ENCODE measurements at places on chromosomes 11 and 22. TPM values are rescaled to one million over a fixed set of nuclear protein-coding genes. Genes with fewer than 3 reads are reported as not detected.

The UPK2 gene
- total RNA-seq = 0.34 TPM

The ROBO4 gene
- total RNA-seq = not detected

The OR6A2 gene
- total RNA-seq = 2.2 TPM

DNA sequence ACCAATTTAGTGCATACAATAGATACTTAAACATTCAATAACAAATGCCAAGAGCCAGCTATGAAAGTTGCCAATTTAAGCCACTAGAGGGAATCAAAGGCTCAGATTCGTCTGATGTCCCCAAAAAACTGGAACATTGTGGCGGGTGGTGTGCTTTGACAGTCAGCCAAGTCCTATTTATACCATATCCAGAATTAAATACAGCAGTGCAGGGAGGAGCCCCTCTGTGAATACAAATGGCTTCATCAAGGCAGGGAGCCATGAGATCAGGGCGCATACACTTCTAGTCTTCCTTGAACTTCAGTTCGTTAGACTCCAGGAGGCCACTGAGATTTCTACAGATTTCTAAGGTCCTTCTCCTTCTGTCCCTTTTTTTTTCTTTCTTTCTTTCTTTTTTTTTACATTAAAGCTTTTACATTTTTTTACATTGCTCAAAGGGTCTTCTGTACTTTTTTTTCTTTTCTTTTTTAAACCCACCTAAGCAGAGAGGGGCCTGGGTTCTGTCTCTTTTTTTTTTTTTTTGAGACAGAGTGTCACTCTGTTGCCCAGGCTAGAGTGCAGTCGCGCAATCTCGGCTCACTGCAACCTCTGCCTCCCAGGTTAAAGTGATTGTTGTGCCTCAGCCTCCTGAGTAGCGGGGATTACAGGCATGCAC is 41.5 kb upstream of the HSPA8 start:
- DNase-seq = peak; percentile 51

GRCh38 chr11:9760193-9760575 is 96.3 kb downstream of the SWAP70 start:
- no peak for DNase-seq

- DNase-seq = no peak
Observed at GRCh38 chr22:21108379-21109115, 62.8 kb downstream of the LRRC74B start.

The TMPRSS5 gene
- 0.33 TPM for total RNA-seq

The GAB4 gene
- not detected for total RNA-seq

- no peak for DNase-seq
Observed at GRCh38 chr22:42376711-42377554, 55.3 kb downstream of the NFAM1 start.

The NLRP14 gene
- total RNA-seq = 6.4 TPM

DNA sequence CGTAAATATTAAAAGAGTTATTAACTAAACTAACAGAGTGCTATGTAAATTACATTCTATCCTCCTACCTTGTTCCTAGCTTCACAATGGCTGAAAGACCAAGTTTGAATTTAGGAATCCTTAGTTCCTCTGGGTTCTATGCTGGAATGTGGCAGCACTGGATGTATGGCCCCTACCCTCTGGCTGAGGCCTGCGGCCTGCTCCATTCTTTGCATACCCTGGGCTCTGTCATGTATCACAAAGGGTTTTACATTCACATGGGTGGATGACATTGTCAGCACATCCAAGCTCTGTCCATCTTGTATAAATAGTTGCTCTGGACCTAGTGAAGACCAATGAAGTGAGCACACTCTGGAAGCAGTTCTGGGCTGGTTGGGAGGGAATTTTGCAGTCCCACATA is 54.5 kb downstream of the AASDHPPT start:
- no peak for DNase-seq

- no peak for DNase-seq
Observed at GRCh38 chr11:22415476-22415875, 77.3 kb downstream of the SLC17A6 start.

GRCh38 chr11:82854242-82854641 is 46.0 kb downstream of the PRCP start:
- no peak for DNase-seq

- DNase-seq = no peak
Observed at GRCh38 chr11:27280140-27280539, 82.9 kb downstream of the CCDC34 start.

The RELT gene
- 24.7 TPM for total RNA-seq

GRCh38 chr11:57135020-57135751 is 46.6 kb upstream of the LRRC55 start:
- DNase-seq = no peak

The RASD2 gene
- not detected for total RNA-seq

GRCh38 chr11:19359221-19360000 is 118.7 kb upstream of the E2F8 start:
- DNase-seq = peak; percentile 25

- no peak for DNase-seq
Observed at GRCh38 chr11:124176925-124177715, 6.0 kb upstream of the OR10D3 start.

DNA sequence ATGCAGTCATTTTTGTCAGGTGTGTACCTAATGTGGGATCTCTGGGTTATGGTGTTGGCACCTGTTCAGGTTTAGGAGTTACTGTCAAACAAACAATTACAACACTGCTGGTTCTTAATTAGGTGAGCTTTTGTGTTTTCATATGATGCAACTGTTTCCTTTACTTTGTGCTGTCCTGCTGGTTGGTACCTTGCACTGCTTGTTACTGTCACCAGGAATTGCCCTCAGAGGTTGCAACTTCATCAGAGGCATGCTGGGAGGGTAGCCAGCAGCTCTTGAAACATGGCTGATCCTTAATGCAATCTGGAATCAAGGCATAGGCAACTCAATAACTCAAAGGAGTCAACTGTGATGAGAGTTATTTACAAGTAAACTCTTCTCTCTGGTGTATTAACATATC is 400.3 kb downstream of the MIAT start:
- DNase-seq = no peak

DNA sequence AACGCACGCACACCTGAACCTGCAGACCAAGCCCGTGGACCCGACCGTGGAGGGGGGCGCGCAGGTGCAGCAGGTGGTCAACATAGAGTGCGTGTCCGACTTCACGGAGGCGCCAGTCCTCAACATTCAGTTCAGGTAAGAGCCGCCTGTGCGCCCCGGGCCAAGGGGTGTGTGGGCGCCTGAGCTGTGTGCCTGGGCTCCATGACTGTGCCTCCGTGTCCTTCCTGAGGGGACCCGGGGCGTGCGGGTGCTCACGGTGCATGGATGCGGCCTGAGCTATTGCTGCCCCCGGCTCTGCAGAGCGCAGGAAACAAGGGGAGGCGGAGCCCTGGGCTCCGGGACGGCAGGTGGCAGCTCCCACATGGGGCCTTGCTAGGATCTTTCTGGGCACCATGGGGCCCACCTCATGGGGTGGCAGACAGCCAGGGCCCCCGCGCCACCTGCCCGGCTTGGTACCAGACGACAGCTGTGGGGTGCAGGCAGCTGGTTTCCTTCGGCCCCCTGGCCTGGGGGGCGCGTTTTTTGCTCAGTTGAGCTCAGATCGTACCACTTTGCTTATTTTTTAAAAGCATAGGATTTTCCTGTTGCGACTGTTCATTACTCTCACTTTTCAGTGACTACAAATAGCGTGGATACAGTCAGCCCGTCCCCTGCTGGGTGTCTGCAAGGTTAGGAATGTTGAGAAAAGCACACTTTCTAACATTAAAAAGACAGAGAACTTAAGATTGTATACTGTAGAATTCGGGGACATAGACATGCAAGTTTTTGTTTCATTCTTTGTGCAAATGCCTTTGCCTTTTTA is 28.3 kb downstream of the MUC6 start:
- DNase-seq = no peak

DNA sequence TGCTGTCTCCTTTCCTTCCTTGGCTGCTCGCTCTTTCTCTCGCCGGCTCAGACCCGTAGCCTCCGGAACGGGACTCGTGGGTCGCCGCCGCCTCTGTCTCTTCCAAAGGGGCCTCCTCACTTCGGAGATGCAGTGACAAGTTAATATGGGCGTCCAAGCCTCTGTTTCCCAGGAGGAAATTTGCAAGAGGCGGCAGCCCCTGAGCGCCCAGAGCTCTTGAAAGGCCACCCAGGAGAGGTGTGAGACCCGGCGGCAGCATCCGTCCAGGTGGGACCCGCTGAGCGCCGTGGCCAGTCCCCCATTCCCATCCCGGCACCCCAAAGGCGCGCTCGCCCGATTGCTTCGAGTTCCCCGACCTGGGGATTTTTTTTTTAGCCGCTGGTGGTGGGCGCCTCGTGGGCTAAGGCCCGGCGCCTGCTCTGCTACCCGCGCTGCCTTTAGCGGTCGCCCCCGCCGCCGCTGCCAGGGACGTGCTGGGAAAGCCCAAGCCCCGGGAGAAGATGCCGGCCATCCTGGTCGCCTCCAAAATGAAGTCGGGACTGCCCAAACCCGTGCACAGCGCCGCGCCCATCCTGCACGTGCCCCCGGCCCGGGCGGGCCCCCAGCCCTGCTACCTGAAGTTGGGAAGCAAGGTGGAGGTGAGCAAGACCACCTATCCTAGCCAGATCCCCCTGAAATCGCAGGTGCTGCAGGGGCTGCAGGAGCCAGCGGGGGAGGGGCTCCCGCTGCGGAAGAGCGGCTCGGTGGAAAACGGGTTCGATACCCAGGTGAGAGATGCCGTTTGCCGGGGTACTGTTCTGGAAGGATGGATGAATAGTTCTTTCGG is 772 bp downstream of the NAV2 start:
- DNase-seq = no peak

DNA sequence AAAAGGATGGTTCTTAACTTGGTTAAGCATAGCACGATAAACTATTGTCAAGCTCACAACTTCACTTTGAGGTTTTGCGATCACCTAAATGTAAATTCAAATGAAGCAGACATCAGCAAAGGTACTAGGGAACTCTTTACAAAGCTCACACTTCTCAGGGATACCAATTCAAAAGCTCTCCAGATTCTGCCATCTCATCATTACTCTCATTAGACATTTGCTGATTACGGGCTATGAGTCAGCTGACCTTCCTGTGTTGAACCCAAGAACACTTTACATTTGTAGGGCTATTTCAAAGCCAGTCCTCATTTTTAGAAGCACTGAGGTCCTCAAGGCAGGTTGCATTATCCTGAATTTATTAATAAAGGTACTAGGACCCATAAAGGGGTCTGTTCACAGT is 28.4 kb upstream of the IZUMO1R start:
- no peak for DNase-seq

DNA sequence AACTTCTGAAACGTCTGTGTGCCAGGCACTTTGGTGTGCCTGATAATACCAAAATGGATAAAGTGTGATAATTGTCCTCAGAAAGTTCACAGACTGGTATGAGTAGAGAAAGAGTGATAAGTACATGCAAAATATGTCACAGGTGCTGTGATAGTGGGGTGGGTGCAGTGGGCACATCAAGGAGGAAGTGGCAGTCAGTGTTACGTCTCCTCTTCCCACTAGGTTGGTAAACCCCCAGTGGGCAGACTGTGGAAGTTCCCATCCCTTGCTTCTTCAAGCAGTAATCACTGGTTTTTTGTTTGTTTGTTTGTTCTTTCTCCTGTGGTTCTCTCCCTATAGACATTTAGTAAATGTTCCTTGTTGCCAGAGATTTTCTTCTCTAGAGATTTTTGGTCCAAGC is 5.4 kb downstream of the RNF121 start:
- no peak for DNase-seq

DNA sequence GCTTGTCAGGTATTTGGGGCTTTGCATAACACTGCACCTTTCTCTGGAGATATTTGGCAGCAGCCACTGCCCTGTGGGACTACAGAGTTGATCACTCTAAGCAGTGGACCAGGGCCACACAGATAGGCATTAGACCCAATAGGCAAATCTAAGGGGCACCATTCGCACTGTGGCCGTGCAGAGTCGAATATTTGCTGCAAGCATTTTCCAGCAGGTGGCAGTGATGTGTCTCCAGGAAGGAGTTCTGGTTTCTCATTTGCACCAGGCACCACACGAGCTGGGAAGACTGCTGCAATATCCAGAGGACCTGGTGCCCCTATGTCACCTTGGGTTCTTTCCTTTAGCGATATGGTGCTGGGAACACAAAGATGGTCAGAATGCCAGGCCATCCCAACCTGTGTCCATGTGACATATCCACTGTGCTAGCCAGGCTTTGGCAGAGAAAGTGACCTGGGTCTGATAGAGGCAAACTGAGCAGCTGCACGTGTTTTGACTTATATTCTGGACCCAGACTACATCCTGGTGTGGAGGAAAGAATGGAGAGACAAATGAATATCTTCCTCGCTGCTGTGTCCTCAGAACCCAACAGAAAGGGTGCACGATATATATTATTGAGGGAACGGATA is 318.7 kb downstream of the BUD13 start:
- peak; percentile 41 for DNase-seq

The OVCH2 gene
- total RNA-seq = not detected

DNA sequence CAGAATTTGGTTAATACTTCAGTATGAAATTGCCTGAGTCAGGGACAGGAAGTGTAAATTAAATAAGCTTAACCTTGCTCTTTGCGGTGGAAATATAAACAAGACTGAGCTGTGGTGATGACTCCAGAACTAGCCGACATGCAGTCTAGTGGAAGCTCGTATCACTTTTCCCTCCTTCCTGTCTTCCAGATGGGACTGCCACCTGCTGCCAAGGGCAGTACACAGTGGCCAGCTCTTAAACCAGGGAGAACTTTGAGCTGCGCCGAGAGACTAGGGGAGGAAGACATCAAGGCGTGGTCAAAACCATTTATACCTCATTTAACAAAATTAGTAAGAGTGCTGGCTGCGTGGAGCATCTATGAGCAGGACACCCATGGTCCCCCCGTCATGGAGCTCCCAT is 31.3 kb upstream of the CTTN start:
- no peak for DNase-seq

The ANO1 gene
- not detected for total RNA-seq

GRCh38 chr22:40547729-40548143 is 88.8 kb downstream of the MRTFA start:
- no peak for DNase-seq

DNA sequence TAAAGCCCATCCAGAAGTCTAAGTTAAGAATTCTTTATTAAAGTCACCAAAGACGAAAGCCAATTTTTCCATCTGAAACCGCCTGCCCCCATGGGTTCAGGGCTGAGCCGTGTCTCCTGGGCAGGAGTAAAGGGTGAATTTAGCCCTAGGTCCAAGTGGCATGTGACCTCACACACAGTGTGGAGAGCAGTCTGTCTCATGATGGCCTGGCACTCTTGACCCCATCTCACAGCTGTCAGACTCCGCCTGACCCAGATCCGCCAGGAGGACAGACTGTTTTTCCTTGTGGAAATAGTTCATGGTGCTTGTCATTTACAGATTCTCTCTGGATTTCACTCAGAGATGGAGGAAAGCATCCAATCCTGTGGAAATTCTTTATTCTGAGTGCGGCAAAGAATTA is 109.7 kb downstream of the GALNT18 start:
- no peak for DNase-seq

Measured in OCI-LY7 (cell line).